AG10803 (cell line): ENCODE measurements at places on chromosomes 5 and 9.
A peak's percentile ranks its signal among the peaks of the same experiment; 100 is the strongest.

- peak; percentile 43 for DNase-seq
Observed at GRCh38 chr5:103532086-103532734, 30.4 kb downstream of the NUDT12 start.

GRCh38 chr5:83496626-83497025, 25.1 kb downstream of the VCAN start:
- no peak for DNase-seq

DNA sequence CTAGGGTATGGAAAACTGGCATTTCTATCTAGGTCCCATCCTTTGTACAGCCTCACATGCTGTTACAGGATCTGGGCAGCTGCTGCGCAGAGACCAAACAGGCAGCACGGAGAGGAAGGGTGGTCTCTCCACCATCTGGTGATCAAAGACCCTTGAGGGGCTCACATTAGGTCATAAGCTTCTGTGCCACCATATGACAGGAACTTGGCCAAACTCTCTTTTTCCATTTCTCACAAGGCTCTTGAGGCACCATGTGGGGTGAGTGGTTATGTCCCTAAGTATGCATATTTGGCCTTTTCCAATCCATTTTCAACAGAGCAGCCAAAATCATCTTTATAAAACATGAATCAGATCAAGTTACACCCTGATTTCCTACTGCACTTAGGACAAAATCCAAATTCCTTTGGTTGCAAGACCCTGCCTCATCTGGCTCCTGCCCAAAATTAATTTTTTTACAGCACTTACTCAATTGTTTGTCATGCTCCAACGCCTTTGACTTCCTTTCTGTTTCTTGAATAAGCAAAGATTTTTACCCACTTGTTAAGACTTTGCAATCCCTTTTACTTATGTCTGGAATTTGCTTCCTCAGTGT, 730.0 kb downstream of the MAT2B start:
- DNase-seq = peak; percentile 35

GRCh38 chr5:88486431-88486830, 217.8 kb upstream of the TMEM161B start:
- DNase-seq = no peak

GRCh38 chr9:137293094-137293481, 9.0 kb downstream of the NRARP start:
- DNase-seq = no peak

DNA sequence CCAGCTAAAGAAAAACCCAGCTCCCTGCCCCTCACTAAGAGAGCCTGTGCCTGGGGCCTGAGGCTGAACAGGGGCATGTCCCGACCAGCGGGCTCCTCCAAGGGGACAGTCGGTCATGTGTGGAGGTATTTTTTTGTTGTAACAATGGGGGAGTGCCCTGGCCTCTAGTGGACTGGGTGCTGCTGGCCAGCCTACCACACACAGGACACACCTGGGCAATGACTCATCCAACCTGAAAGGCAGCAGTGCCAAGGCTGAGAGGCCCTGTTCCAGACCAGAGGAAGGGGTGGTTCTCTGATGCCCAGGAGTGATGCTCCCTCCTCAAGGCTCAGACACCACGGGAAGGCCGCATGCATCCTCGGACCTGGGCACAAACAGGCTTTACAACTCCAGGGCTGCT, 181.5 kb downstream of the OLFM1 start:
- no peak for DNase-seq

DNA sequence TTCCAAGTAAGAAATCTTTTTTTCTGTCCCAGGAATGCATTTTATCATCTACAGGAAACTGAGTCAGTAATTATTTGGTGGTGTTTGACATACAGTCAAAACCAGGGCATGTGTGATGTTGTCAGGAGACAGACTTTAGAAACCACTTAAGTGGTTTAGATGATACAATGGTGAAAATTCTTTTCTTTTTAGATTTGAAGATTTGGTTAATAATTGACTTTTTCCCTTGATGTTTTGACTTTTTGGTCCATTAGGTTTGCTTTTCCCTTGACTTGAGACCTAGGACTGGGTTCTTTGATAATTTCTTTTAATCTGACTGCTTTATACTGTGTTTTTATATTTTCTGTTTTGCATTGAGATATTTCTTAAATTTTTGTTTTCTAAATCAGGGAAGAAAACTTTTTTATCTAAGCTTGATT, 85.2 kb downstream of the RASGRF2 start:
- no peak for DNase-seq

DNA sequence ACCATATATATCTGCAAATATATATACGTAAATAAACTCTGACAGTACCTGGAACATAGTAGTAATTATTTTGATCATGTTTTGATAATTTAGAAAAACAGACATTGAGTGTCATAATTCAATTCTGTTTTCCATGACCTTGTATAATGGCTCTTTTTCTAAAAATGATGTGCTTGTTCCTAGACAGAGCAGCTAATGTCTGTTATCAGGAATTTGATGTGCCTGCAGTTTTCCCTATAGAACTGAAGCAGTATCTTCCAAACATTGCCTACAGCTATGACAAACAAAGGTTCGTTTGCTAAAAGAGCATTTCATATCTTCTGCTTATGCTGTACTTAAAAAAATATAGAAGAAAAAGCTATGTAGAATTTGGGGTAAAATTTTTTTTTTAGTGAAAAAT, 5.3 kb downstream of the SETD9 start:
- no peak for DNase-seq

GRCh38 chr9:3514786-3515185, 11.0 kb downstream of the RFX3 start:
- no peak for DNase-seq

DNA sequence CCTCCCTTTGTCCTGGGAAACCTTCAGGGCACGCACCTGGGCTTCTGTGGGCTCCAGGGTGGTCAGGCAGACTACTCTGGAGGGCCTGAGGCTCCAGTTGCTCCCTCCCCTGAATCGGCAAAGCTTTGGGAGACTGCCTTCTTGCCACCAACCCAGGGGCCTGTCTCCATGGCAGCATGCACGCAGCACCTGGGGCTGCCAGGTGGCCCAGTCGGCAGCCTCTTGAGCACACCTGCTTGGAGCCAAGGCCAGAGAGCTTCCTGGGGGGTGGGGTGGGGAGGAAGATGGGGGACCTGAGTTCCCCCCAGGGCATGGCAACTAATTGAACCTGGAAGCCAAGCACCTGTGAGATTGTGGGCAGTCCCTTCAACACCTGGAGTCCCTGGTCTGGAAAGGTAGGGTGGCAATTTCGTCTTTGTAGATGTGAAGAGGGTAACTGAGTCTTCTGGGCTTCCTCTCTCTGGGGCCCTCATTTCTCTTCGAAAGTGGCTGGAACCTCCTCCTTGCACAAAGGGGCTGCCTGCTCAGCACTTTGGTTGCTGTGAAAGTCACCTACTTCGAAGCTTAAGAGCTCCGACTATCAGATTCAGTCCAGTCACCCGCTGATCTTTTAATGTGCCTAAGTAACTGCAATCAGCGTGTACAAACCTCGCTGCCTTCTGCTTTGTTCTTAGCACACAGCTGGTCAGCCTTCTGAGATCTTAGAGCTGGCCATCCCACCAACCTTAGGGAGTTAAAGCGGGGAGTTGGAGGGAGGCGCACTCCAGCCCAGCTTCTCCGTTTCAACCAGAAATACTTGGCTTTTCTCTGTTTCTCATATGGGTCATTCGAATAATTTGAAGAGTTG, 4.0 kb downstream of the RNF183 start:
- DNase-seq = no peak

DNA sequence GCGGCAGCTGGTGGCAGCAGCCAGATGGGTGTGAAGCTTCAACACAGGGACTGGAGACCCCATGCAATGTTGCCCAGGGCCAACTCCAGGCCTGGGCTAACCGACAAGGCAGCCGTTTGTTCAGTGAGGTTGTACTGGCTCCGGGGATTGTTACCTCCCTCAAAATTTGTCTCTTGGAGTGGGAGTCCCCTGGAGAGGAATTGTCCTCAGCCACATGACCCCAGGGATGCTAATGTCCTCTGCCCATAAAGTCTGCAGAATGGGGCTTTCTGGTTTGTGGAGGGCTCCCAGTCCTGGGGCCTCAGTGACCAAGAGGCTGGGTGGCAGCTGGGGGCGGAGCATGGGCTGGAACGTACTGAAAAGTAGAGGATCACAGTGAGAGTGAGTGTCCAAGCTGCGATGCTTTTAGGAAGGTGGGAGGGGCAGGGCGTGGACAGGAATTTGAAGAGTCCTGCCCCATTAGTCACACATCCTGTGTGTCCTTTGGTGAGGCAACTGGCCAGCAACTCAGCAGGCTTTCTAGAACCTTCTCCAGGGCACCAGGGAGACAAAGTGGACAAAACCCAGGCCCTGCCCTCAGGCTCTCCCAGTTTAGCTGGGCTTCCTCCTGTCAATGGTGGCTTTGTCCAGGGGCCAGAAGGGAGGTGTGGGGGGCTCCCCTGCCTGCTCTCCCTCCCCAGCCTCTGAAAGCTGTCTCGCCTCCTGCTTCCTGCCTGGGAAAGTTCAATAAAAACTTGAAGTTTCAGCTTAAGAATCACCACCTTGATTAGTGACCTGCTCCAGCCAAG, 114.0 kb downstream of the NSG2 start:
- DNase-seq = peak; percentile 63

- no peak for DNase-seq
Observed at GRCh38 chr5:67677422-67677970, 480.9 kb upstream of the CD180 start.

- DNase-seq = peak; percentile 31
Observed at GRCh38 chr5:80871541-80871961, 88.6 kb upstream of the RASGRF2 start.

- DNase-seq = peak; percentile 75
Observed at GRCh38 chr5:67003935-67004729, 192.5 kb downstream of the CD180 start.

DNA sequence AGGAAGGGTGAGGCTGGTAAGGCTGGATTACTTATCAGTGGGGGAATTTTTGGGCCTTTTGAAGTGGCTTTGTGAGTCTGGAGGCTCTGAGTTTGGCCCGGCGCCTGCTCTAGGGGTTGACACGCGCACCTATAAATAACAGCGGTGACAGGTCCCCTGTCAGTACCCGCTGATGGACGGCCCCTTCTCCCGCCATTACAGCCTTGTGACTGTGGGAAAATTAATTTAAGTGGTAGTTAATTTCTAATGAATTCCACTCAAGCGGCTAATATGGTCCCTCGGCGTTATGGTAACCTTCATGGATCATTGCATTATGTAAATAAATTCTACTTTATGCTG, 16.5 kb downstream of the MRPL36 start:
- DNase-seq = no peak
